ENCODE measurements at places on chromosomes 2 and 18. TPM values are rescaled to one million over a fixed set of nuclear protein-coding genes. Genes with fewer than 3 reads are reported as not detected.

Gene GNAL
- 2.2 TPM for total RNA-seq

Gene TAF1B
- total RNA-seq, result 55.7 TPM

Gene MAL
- total RNA-seq, result not detected

Gene CRYBA2
- total RNA-seq, result not detected

Gene OSR1
- 32.8 TPM for total RNA-seq

Gene SCN2A
- under 0.01 TPM for total RNA-seq

Gene SLC38A11
- total RNA-seq, result not detected

Gene PDE11A
- not detected for total RNA-seq

Gene KCNF1
- total RNA-seq, result not detected

Gene CABYR
- total RNA-seq, result 3.5 TPM

Gene DPY30
- 37.3 TPM for total RNA-seq

Gene SDC1
- 20.3 TPM for total RNA-seq

Gene ANKRD62
- total RNA-seq, result not detected

Gene CCBE1
- 32.3 TPM for total RNA-seq

Gene SERPINB5
- total RNA-seq, result not detected

Gene RAMP1
- total RNA-seq, result not detected

Gene CHRND
- not detected for total RNA-seq

Gene COL6A3
- 1,617 TPM for total RNA-seq

Gene PROC
- total RNA-seq, result not detected

Gene RAD51AP2
- total RNA-seq, result not detected

Gene SPP2
- total RNA-seq, result not detected

Gene MERTK
- 0.39 TPM for total RNA-seq

Gene TUBA3E
- total RNA-seq, result not detected

Gene MOCOS
- 8.8 TPM for total RNA-seq

Gene ANKRD30BL
- not detected for total RNA-seq
